ENCODE measurements at places on chromosomes 6 and 20.

DNA sequence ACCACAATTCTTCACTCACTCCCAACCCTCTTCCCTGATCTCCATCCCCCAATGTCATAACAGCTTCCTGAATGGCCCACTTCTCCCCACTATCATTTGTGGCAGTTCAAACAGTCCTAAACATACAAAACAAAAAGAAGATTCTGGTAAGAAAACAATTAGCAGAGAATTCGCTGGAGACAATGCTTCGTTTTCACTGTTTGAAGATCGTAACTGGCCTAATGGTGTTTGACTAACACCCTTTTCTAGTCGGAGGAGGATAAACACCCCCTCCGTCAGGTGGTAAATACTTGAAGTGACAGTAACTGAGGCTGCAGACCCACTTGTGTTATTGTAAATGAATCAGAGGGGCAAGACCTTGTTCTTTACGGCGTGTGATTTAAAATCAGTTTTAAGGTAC, 3.8 kb downstream of the EYA2 start:
- DNase-seq: no peak

- DNase-seq: no peak
These were observed 72.4 kb upstream of the GGTLC1 start for GRCh38 chr20:24060851-24061590.

DNA sequence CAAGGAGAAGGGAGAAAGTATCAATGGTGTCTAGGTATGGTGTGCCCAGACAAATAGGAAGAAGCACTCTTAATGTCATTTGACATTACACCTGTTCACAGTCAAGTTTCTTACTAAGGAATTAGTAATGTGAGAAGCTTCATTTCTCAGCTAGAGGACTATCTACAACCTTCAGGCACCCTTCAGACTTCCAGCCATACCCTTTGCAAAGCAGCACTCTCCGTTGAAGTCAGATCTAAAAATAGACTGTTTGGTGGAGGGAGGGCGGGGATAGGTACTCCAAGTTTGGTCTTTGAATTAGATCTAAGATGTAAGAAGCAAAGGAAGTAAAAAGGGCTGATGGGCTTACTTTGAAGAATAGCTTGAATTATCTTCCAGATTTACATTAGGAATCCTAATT, 311.1 kb downstream of the SLC35F1 start:
- no peak for DNase-seq

DNA sequence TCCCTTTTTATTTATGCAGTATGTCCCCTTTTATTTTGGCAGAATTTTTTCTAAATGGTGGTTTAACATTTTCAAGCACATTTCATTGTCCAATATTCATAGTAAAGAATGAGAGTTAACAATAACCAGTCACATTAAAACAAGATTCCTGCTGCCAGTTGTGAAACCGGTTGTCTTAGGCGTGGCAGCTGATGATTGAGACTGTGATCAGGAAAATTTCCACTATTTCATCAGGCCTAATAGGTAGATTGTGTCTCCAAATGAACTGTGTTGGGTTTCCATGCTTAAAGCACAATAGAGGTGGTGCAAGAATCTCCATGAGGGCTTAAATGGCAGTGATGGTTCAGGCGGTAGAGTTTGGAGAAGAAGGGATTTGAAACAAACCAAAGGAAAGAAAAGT, 15.3 kb downstream of the PRDM1 start:
- no peak for DNase-seq

DNA sequence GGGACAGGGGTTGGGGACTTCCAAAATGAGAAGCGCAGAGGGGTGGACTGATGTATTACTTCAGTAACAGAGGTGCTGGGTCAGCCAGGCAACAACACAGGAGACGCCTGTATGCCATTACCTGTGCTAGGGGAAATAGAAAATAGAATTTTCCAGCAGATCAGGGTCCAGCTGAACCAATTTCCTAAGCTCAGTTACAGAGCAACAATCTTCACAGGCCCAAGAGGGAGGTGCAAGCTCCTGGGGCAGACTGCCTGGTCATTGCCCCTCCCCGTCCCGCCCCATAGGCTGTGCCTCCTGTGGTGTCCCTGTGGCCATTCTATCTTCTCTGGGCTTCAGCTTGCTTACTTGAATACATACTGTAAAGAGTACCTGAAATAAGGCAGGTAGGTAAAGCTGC, 3.7 kb downstream of the KCNK5 start:
- no peak for DNase-seq

GRCh38 chr6:42978487-42978838, 518 bp downstream of the PEX6 start:
- DNase-seq: no peak

DNA sequence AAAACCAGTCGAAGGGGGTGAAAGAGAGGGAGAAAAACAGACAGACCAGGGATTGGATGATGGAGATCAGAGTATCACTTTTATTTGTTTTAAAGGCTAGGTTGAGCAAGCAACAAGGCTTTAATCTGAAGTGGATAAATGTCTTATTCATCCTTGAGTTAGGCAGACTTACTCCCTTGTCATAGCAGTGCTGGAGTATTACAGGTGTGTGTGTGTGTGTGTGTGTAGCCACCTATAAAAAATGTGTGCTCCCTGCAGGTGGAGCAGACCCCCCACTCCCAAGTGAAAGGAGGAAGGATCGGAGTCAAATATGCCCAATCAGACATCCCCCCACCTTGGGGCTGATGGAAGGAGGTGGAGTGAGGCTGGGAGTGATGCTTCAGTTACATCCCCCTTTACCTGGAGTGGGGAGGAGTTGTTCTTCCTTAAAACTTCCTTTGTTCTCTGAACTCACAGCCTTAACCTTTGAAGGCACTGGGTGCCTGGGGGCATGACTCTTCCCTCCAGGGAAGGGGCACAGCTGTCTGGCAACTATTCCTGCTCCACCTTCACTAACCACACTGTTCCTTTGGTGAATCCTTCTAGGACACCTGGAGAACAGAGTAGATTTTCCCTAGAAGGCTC, 27.3 kb downstream of the PTK7 start:
- DNase-seq: no peak

- DNase-seq: no peak
These were observed 213.5 kb upstream of the PDE10A start for GRCh38 chr6:165876588-165876987.

DNA sequence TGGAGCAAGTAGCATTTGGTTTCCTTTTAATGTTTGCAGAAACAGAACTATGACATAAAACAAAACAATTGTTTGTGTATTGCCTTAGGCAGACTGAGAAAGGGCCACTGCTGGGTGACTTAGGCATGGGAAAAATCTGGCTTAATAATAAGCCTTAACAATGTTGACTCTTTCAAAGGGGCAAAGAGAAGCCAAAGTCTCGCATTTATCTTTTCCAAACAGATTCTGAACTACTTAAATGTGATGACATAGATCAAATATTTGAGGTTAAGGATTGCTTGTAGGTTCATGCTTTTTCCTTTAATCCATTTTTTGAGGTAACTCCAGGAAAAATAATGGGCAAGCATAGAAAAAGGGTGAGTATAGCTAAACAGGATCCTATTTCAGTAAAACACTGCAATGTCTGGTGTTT, 39.6 kb downstream of the ADAT2 start:
- DNase-seq: no peak

- DNase-seq: no peak
These were observed 262.4 kb upstream of the AGPAT4 start for GRCh38 chr6:161536224-161536630.

GRCh38 chr6:116018976-116019375, 41.7 kb downstream of the FRK start:
- DNase-seq: no peak

GRCh38 chr20:63691711-63692435, 4.6 kb upstream of the TNFRSF6B start:
- DNase-seq: no peak

DNA sequence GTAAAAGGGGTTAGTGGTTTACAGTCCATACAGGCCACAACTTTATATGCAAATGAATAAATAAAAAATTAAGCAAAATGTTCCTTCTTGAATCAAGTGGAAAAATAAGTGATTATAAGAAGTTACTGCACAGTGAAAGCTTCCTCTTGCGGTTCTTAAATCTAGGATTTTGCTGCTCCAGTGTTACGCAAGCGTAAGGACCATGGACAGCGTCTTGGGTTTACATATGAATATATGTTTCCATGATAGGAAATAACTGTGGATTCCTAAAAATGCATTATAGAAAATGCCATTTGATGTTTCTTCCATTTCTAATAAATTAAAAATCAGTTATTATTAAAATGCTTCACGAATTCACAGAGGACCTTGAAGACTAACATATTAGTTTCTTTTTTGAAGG, 176.6 kb upstream of the POU3F2 start:
- DNase-seq: no peak

GRCh38 chr6:165931675-165932074, 236.0 kb downstream of the TBXT start:
- DNase-seq: no peak

DNA sequence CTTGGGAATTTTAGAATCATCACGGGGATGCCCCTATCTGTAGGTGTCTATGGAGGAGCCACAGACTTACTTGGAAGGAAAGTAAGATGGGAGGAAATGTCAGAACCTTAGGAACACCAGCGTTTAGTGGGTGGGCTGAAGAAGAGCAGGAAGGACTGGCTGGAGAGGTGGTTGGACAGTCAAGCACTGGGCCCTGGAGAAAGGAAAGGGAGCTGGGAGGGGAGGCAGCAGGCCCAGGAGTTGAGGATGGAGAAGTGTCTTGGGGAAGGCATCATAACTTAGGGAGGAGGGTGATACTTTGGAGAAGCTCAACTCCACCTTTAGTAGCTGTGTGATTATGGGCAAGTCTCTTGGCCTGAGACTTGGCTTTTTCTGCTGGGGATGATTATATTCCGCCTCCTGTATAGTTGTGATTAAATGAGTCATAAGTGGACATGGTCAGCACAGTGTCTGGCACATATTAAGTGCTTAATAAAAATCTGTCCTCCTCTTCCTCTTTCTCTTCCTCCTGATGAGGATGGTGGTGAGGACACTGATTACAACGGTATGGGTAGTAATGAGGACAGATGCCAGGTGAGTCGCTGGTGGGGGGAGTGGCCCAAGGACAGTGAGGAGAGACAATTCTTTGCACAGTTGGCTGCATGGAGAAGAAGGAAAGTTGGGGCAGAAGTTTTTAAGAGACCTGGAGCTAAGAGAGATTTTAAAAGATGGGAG, 125.7 kb downstream of the TOX2 start:
- no peak for DNase-seq

DNA sequence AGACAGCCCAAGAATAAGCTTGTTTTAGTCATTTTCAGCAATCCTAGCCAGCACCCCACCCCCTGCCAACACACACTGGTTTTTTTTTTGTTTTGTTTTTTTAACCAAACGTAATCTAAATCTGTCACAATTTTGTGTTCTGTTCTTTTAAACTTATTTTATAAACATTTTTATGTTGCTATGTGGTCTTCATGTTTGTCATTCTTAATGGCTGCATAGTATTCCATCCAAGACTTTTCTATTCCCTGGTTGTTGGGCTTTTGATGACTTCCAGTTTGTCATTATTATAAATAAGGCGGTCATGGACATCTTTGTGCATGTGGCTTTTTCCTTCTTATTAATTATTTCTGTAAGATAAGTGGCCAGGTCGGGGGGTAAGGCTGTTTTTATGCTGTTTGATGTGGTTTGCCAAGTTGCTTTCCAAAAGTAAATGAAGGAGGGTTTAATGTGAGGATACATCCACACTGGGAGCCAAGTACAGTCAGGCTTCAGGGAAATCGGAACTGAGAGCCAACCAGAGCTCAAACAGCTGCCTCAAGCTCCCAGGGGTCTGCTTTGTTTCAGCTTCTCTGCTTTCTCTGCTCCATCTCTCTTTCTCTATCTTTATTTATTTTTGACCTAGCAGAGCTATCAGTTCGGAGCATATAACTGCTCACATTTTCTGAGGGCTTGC, 125.8 kb downstream of the VEGFA start:
- no peak for DNase-seq

GRCh38 chr6:113596387-113597230, 260.5 kb upstream of the MARCKS start:
- DNase-seq: no peak

- DNase-seq: no peak
These were observed 255.0 kb upstream of the SASH1 start for GRCh38 chr6:148087659-148088058.

- no peak for DNase-seq
These were observed 129.4 kb upstream of the AFDN start for GRCh38 chr6:167697316-167697715.

- DNase-seq: peak; percentile 28
These were observed 47.7 kb downstream of the AKAP7 start for GRCh38 chr6:131182991-131183425.

DNA sequence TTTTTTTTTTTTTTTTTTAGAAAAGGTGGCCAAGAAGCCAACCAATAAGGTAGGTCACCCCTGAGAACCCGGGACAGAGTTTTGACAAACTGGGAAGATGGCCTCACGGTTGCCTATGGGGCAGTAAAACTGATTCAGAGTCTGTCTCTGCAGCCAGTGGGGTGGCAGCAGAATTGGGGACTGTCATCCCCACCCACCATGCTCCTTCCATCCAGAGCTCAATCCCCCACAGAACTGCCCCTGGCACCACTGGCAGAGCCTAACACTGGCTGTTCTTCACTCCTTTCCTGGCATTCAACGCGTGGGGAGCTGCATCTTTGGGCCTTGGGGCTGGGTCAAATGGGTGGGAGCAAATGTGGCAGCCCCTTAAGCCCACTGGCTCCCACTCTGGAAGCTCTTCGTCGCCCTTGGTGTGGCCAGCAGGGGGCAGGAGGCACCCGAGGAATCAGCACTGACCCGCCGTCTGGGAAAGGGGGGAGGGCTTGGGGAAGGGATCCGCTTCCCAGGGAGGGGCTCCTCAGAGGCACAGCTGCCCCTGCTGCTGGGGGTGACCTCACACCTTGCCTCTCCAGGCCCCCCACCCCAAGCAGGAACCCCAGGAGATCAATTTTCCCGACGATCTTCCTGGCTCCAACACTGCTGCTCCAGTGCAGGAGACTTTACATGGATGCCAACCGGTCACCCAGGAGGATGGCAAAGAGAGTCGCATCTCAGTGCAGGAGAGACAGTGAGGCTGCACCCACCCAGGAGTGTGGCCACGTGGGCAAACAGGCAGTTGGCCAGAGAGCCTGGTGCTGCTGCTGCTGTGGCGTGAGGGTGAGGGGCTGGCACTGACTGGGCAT, 10.4 kb downstream of the CD40 start:
- DNase-seq: no peak

GRCh38 chr6:16523606-16524379, 237.5 kb downstream of the ATXN1 start:
- DNase-seq: no peak
